T-cell (primary cell): ENCODE measurements at places on chromosomes 5 and 9. TPM values are rescaled to one million over a fixed set of nuclear protein-coding genes. Genes with fewer than 3 reads are reported as not detected.

The CXCL14 gene
- not detected for total RNA-seq

GRCh38 chr9:94867842-94868312, 141.4 kb downstream of the AOPEP start:
- H3K27ac ChIP-seq = no peak overlapping the region
- DNase-seq = no peak
- H3K4me3 ChIP-seq = no peak overlapping the region
- H3K27me3 ChIP-seq = no peaks in the 10 kb centered on the region

- DNase-seq = no peak
These were observed 120.7 kb upstream of the RAI14 start for GRCh38 chr5:34535433-34535832.

- H3K4me3 ChIP-seq = no peak overlapping the region
- no peak overlapping the region for H3K27ac ChIP-seq
- H3K36me3 ChIP-seq = no peaks in the 10 kb centered on the region
These were observed 40.0 kb upstream of the ORM1 start for GRCh38 chr9:114282926-114283325.

The KLF9 gene
- total RNA-seq = 23.6 TPM

DNA sequence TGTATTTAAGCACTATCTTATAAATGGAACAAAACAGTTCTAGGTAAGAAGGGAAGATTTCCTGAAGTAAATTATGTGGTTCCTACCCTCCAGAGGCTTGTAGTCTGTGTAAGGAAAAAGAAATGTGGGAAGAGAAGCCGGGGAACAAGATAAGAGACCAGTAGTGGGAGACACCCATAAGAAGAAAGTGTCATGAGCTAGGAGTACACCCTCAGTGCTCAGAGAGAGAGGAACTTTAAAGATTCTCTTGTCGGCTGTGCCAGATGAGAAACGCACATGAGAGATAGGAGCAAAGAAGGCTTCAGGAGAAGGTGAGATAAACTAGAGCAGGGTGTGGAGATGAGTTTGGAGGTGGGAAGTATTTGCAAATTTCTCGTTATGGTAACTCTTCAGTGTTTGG, 18.1 kb downstream of the SLC36A1 start:
- no peaks in the 10 kb centered on the region for H3K27me3 ChIP-seq
- H3K4me3 ChIP-seq = no peak overlapping the region
- no peak overlapping the region for H3K27ac ChIP-seq
- no peaks in the 10 kb centered on the region for H3K36me3 ChIP-seq
- no peak for DNase-seq

- peak within 1 kb of the TSS; percentile 56 for H3K4me3 ChIP-seq
- H3K36me3 ChIP-seq = no peaks in the 10 kb centered on the region
- H3K4me1 ChIP-seq = peaks cover 2% of the 10 kb centered on the region
- peak; percentile 1 for DNase-seq
These were observed at the start of gene NUDT12 for GRCh38 chr5:103562453-103563157. Gene NUDT12 (minus strand): TSS chr5:103562789. CDS start chr5:103560248, 2,541 bp downstream.

The DPM2 gene
- 60.9 TPM for total RNA-seq

The PCDHGB1 gene
- 0.13 TPM for total RNA-seq

GRCh38 chr5:143955141-143955540, 143.2 kb downstream of the HMHB1 start:
- no peaks in the 10 kb centered on the region for H3K36me3 ChIP-seq
- no peak overlapping the region for H3K27ac ChIP-seq
- H3K4me3 ChIP-seq = no peak overlapping the region
- no peak for DNase-seq

DNA sequence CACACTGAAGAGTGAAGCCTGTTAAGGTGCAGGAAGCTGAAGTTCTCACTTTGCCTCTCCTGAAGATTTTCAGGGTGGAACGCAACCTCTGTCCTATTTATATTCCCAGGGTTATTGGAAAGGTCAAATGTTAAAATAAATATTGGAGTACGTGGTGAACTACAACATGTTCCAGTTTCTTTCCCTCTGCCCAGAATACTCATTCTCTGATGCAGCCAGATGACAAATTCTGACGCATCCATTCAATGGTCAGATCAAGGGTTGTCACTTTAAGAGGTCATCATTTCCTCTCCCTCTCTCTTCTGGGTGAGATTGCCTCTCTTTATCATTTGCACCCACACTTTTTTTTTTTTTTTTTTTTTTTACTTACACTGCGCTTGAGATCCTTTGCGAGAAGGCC, 277.1 kb downstream of the BRINP1 start:
- no peak overlapping the region for H3K4me3 ChIP-seq
- no peak overlapping the region for H3K27ac ChIP-seq
- no peak for DNase-seq
- H3K4me1 ChIP-seq = no peaks in the 10 kb centered on the region
- H3K36me3 ChIP-seq = no peaks in the 10 kb centered on the region

The N4BP3 gene
- 5.1 TPM for total RNA-seq

The TGFBI gene
- 3.9 TPM for total RNA-seq

The OSMR gene
- 0.10 TPM for total RNA-seq

DNA sequence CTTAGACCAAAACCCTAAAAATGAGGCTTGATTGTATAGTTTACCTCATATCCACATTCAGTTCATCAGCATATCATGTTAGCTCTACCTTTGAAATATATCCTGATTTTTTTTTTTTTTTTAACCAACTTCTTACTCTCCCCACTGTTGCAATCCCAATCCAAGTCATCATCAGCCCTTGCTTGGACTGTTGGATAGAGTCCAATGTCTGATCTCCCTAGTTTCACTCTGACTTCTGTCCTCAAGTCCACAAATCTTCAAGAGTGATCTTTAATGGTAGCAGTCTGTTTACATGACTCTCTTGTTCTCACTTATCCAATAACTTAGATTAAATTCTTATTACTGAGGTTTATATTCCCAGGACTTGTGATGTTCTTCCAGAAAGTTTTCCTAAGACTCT, 30.8 kb downstream of the NAA35 start:
- H3K27ac ChIP-seq = no peak overlapping the region
- no peaks in the 10 kb centered on the region for H3K4me1 ChIP-seq
- no peaks in the 10 kb centered on the region for H3K36me3 ChIP-seq
- H3K27me3 ChIP-seq = no peaks in the 10 kb centered on the region
- H3K4me3 ChIP-seq = no peak overlapping the region

The SOX30 gene
- total RNA-seq = 0.44 TPM

DNA sequence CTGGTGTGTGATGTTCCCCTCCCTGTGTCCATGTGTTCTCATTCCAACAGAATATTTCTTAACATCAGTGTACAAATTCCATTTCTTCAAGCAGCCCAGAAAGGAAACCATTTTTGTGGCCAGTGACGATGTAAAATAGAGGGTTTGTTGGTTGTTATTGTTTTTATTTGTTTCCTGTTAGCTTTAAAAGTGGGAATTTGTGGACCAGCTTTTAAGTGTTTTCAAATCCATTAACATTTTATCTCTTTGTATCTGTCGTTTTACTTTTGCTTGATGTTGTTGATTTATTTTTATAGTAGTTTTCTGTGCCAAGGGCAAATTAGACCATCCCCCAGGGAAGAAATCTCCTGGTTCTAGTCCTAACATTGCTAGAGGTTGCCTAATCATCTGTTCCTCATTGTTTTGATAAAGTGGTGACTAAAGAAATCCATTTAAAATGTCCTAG, 100.0 kb downstream of the GDNF start:
- no peak overlapping the region for H3K27ac ChIP-seq
- no peak overlapping the region for H3K4me3 ChIP-seq
- no peaks in the 10 kb centered on the region for H3K36me3 ChIP-seq
- DNase-seq = no peak
- H3K27me3 ChIP-seq = no peaks in the 10 kb centered on the region

DNA sequence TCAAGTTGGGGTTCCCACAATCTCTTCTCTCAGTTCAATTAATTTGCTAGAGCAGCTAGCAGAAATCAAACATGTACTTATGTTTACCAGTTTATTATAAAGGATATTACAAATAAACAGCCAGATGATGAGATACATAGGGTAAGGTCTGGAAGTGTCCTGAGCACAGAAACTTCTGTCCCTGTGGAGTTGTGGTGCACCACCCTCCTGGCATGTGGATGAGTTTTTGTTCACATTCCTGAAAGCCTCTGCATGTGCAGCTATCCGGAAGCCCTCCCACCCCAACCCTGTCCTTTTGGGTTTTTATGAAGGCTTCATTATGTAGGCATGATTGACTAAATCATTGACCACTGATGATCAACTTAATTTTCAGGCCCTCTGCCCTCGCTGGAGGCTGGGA, 791.2 kb upstream of the ZNF608 start:
- no peak for DNase-seq
- no peak overlapping the region for H3K27ac ChIP-seq
- no peaks in the 10 kb centered on the region for H3K36me3 ChIP-seq
- H3K4me3 ChIP-seq = no peak overlapping the region
- H3K4me1 ChIP-seq = no peaks in the 10 kb centered on the region
- H3K27me3 ChIP-seq = no peaks in the 10 kb centered on the region

DNA sequence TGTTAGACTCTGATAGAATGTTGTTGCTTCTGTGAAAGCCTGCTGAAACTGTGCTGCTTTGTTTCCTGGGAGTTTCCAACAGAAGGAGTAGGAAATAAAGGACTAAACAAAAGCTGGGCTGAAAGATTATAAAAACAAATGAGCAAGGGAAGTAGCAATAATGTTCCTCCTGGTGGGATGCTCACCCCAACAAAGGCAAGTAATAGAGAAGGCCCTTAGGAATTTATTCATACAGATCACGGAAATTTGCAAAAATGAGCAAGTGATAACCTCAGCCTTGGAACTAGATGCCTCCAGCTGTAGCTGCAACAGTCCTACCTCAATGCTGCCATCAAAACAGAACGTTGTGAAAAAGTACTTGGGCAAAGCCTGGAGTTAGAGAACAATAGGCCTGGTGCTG, 1248.0 kb upstream of the C9orf72 start:
- no peak overlapping the region for H3K27ac ChIP-seq
- no peaks in the 10 kb centered on the region for H3K4me1 ChIP-seq
- no peaks in the 10 kb centered on the region for H3K36me3 ChIP-seq
- H3K27me3 ChIP-seq = no peaks in the 10 kb centered on the region
- DNase-seq = no peak

The ENHO gene
- total RNA-seq = 0.32 TPM

The SLC35D2 gene
- 20.0 TPM for total RNA-seq

- no peak overlapping the region for H3K4me3 ChIP-seq
- H3K36me3 ChIP-seq = no peaks in the 10 kb centered on the region
- no peaks in the 10 kb centered on the region for H3K4me1 ChIP-seq
- H3K27me3 ChIP-seq = no peaks in the 10 kb centered on the region
- H3K27ac ChIP-seq = no peak overlapping the region
These were observed 127.2 kb upstream of the LARP1 start for GRCh38 chr5:154627698-154628678.

- DNase-seq = no peak
- no peak overlapping the region for H3K27ac ChIP-seq
- no peaks in the 10 kb centered on the region for H3K4me1 ChIP-seq
- H3K27me3 ChIP-seq = no peaks in the 10 kb centered on the region
These were observed 367.1 kb upstream of the MPDZ start for GRCh38 chr9:13646500-13647021.
